ENCODE measurements at places on chromosomes 2 and 18. TPM values are rescaled to one million over a fixed set of nuclear protein-coding genes. Genes with fewer than 3 reads are reported as not detected.

GRHL1 gene
- total RNA-seq, result 1.0 TPM

RASGRP3 gene
- 53.1 TPM for total RNA-seq

MROH2A gene
- not detected for total RNA-seq

DNA sequence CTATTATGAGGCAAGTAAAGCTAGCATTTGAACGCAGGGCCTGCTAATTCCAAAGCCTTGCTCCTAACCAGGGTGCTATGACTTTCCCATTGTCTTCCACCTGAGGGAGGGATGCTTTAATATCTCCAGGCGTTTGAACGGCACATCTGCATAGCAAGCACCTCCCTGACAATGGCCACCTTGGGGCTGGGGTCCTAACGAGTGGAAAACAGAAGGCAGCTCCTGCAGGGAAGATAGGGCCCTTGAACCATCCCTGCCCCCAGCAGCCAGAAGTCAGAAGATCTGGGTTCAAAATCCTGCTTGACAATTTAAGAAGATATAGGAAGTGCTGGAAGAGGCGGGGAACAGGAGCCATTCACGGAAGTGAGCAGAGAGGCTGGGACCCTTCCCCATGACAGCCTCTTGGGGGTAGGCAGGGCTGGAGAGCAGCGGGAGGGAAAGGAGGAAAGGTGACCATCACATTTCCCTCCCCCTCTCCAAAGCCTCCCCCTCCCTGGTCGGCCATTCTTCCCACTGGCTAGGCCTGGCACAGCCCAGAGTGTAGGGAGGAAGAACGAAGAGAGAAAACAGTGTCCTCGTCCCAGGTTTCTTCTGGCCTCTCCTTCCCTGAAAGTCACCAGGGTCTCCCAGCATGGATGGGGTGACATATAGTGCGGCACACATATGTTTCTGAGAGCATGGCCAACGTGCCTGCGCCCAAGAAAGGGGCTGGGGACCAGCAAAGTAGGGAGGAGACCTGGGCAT is 73.5 kb downstream of the EMX1 start:
- no peak for DNase-seq

- no peak for DNase-seq
Measured at GRCh38 chr2:105778080-105778607, 33.4 kb downstream of the NCK2 start.

GRCh38 chr2:174023591-174024523 is 58.7 kb upstream of the SP3 start:
- DNase-seq, result peak; percentile 75

DNA sequence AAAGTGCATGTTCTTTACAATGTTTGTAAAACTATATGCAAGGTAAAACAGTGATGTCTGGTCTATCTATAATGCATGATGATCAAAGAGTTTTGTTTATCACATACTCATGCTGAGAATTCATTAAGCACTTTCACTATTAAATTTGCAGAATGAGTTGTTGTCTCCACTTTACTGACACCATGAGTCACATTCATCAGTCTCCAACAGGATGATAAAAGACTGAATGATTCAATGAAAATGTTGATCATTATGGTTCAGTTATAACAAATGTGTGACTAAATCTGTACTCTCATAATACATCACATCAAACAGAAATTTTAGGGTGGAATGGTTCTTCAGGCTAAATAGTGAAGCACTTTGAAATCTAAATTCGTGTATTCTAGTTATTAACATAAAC is 129.0 kb downstream of the ERBB4 start:
- no peak for DNase-seq
